Forelimb muscle (tissue), 1 donor: ENCODE measurements at places on chromosomes 3 and 15. TPM values are rescaled to one million over a fixed set of nuclear protein-coding genes. Genes with fewer than 3 reads are reported as not detected.

GRCh38 chr3:132445817-132446216 is 28.5 kb downstream of the DNAJC13 start:
- no peak for DNase-seq

GRCh38 chr3:13371100-13372075 is 48.7 kb downstream of the NUP210 start:
- no peak for DNase-seq

DNA sequence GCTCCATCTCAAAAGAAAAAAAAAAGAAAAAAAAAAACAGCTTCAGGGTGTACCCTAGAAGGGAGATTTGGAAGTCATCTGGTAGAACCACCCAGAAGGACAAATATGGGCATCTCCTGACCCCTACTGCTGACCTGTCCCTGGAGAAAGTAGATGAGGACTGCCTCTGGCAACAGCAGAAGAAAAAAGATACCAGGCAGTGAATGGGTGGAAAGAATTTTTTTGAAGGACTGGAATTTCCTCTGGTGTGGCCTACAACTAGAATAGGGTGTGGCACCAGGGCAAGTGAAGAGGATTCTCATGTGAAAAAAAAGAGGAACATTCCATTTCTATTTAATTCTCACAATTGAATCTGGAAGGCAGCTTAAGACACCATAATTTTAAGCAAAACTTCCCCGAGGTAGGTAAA is 3.1 kb downstream of the ANXA2 start:
- no peak for DNase-seq

- DNase-seq = no peak
These were observed 22.9 kb downstream of the CLSTN2 start for GRCh38 chr3:139957844-139958243.

MEIS2 gene
- polyA plus RNA-seq = 4.2 TPM

DNA sequence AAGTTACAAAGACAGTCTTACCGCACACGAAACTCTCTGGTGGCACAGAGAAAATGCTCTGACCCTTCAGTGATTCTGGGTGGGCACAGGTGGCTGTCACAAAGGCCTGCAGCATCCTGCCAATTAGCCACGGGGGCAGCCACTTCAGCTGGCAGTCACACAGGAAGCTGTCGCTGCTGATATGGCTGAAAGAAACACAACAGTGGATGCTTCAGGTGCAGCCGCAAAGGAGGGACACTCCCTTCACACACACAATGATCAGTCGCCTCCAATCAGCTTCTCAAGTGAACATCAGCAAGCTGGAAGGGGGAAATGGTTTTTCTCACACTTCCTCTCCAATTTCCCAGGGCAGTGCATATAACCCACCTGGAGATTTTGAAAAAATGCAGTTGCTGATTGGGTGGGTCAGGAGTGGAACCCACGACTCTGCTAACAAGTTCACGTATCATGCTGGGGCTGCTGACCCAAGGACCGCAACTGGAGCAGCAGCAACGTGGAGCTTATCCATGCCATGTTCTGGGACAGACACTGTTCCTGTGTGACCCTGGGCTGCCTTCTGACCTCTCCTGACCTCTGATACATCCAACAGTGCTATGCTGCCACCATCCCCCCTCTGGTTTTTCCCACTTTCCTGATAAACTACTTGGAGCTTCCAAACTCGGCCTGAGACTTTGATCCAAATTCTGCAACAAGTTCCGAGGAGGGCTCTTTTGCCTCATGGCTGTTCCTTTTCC is 106.6 kb downstream of the LRIG1 start:
- DNase-seq = no peak

KBTBD13 gene
- polyA plus RNA-seq = 2.0 TPM
